Hindlimb muscle (tissue), 1 donor: ENCODE measurements at places on chromosomes 13 and 19.

- no peak for DNase-seq
Observed at GRCh38 chr19:37905946-37906868, at the start of gene WDR87. TSS of gene WDR87 (minus strand) at chr19:37906594. CDS start at chr19:37898239, 8,355 bp downstream.

GRCh38 chr13:45226024-45226423 is 25.2 kb upstream of the KCTD4 start:
- no peak for DNase-seq

DNA sequence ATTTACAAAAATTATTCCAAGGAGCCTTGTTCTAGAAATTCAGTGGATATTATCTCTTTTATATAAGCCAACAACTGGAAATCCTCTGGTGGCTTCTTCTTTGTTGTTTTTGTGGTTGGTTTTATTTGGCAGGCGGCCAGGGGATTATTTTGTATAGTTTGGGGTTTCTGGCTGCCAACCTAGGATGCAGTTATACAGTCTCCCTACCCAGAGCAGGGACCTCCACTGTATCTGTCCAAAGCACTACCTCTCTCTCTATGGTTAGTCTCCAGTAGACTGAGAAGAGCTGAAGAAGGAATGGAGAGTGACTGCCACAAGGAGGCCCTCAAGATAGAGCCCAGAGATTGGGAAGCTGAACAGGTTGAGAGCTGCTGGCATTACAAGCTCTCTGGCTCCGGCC is 80.2 kb downstream of the ZAR1L start:
- DNase-seq, result no peak

DNA sequence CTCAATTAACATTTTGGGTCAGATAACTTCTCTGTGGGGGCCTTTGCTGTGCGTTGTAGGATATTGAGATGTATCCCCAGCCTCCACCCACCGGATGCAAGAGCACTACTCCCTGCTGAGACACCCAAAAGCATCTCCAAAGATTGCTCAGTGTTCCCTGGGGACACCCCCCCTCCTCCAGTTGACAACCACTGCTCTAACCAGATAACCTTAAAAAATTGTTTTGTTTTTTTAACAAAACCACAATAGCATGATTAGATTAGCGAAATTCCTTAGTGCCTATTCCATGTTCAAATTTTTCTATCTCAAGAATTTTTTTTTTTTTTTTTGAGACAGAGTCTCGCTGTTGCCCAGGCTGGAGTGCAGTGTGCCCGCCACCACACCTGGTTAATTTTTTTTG is 2.6 kb upstream of the EPN1 start:
- DNase-seq, result no peak
